ENCODE measurements at places on chromosomes 5 and 9. TPM values are rescaled to one million over a fixed set of nuclear protein-coding genes. Genes with fewer than 3 reads are reported as not detected.

The GPX3 gene
- 270 TPM for total RNA-seq

The ICE1 gene
- total RNA-seq, result 25.9 TPM

The SPINK7 gene
- not detected for total RNA-seq

The IRGM gene
- total RNA-seq, result 0.68 TPM

The FAM221B gene
- total RNA-seq, result 0.46 TPM

DNA sequence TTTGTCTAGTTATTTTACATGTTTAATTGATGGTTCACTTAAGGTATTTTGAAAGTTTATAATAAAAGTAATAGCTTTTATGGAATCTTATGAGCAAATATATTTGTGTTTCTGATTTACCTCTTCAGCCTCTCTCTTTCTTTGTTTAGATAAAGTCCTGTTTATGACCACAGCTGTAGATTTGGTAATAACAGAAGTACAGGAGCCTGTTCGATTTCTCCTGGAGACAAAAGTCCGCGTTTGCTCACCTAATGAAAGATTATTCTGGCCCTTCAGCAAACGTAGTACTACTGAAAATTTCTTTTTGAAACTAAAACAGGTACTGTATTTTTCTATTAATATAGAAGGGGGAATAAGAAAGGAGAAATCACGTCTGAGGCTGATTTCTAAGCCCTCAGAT, 35.0 kb upstream of the GPR21 start:
- no peak for DNase-seq

The WNT8A gene
- 1.1 TPM for total RNA-seq

The SPATA31D1 gene
- total RNA-seq, result 2.0 TPM

- DNase-seq, result no peak
Observed at GRCh38 chr9:130010151-130010988, 32.6 kb downstream of the FNBP1 start.

The DROSHA gene
- total RNA-seq, result 27.6 TPM

The ZDHHC11B gene
- total RNA-seq, result 3.0 TPM

DNA sequence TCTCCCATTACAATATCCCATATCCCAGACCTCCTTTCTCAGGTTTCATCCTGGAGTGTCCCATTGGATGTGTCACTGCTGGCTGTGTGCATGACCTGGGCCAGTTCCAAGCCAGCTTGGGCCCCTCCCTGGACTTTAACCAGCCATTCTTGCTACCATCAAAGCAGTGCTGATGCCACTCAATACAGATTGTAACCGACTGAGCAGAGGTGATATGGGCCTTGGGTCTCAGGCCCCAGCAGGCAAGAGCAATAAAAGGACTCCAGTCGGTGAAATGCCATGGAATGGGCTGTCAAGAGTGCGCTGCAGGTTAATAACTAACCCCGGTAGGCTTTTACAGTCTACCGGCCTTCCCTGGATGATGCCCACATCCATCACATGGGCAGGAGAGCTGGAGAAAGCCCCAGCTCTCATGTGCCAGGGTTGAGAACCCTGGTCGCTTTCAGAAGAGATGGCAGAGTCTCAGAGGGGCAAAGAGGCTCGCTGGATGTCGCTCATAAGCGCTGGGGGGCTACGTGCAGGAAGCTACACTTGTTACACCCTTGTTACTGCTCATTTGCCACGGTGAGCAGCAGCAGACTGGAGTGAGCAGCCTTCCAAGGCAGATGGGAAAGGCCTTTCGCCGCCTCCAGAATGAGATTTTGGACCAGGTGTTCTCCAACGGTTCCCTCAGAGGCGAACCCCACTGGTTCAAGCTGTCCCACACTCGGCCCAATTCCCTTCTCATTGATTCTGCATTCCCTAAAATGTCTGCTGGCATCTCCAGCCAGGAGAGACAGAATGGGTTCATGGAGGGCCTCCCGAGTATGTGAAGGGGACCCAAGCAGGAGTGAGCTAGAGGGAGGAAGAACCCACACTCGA, 13.2 kb downstream of the EPB41L4B start:
- no peak for DNase-seq

- DNase-seq, result no peak
Observed at GRCh38 chr5:170393235-170393634, 4.1 kb upstream of the KCNMB1 start.

GRCh38 chr9:88481933-88482332, 53.0 kb upstream of the NXNL2 start:
- no peak for DNase-seq

GRCh38 chr9:116959809-116960208, 272.7 kb downstream of the TRIM32 start:
- DNase-seq, result no peak

- no peak for DNase-seq
Observed at GRCh38 chr9:105118636-105119035, 125.8 kb upstream of the SLC44A1 start.

The SLC25A2 gene
- total RNA-seq, result 0.23 TPM

The SAPCD2 gene
- total RNA-seq, result 7.2 TPM

DNA sequence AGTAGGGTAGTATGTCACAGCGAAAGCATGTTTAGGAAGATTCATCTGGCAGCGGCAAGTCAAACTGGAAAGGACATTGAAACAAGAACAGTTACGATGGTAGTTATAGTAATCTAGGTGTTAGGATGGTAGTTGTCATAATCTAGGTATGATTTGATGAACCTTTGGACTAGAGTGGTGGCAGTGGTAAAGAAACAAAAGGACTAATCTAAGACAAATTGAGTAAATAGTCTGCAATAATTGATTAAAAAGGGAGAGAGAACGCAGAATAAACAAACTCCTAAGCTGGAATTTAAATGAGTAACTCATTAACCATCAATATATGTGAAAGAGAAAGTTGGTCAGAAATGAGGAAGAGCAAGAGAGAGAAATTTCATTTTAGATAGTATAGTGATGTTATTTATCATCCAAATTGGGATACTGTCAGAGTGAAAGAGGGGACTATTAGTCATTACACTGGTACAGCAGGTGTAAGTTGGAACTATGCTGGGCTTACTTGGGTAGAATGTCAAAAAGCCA, 56.8 kb downstream of the MTREX start:
- DNase-seq, result no peak

The IL4 gene
- not detected for total RNA-seq

DNA sequence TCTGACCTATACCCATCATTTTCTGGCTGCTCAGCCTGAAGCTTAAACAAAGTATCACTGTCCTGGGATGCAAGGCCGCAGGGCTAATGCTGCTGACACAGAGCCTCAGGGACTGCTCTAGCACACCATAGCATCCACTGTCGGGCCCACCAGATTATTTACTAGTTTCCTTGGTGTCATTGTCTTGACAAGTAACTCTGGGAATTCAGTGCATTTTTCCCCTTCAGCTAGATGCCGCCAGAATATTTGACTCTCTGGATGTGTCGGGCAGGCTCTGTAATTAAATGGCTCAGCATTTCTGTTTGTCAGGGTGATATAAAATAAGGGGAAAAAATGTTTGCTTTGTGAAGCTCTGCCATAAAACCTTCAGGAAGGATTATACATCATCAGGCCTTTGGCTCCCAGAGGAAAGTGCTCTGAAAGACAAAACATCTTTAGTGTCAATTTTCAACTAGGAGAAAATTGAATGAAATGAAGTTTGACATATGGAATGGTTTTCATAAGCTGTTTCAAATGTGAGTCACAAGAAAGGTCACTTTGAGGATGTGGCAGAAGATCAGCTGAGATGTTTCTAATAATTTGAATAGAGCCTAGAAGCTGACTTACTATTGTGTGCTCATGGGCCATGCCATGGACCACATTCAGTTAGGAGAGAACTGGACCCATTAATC, 350.1 kb downstream of the TMEM232 start:
- no peak for DNase-seq

DNA sequence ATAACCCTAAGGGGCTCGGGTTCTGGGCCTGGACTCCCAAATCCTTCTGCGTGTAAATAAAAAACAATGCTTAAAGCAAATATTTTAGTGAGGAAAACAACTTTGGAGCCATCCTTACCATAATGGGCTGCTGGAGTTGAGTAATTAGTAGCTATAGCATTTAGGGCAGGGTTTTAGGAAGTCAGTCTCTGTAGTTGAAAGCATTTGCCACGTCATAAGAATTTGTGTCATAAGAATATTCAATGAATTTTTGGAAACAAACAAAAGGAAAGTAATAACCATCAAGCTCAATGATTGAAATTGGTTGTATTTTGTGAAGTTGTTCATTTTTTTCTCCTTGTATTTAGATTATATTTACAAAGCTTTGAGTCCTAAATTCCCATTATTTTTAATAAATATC, 114.8 kb upstream of the ELL2 start:
- no peak for DNase-seq

The PPP3R2 gene
- not detected for total RNA-seq

GRCh38 chr5:159398936-159399335, 68.6 kb upstream of the IL12B start:
- no peak for DNase-seq

DNA sequence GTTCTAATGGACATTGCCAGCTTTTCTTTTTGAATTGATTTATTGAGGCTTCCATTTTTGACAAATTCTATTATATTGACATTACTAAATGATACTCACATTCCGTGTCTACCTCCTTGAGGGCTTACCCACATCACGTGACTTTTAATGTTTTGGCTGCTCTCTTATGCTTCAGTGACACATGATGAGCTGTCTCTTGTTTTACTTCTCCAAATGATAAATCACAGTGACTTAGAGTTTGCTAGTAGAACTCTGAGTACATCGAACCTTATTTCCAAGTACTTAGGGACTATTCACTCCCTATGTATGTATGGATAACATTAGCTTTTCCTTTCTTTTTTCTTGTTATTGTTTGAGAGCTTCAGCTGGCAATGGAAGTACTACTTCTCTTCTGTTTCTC, 169.8 kb upstream of the KCNN2 start:
- DNase-seq, result no peak

DNA sequence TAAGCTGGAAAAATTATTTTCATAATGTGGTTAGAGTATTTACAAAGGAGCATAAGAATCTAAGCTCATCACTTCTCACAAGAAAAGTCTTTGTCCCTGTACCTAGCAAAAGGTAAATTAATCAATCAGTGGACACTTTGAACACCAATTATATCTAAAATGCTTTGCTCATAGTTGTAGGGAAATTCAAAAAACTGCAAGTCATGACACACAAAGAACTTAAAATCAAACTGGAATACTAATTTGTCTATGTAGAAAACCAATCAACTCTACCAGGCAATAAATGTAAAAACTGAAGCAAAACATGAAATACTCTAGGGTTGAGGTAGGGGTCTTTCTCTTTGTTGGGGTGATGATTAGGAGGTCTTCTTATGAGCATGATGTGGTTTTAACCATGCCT, 135.5 kb downstream of the PRKACG start:
- DNase-seq, result no peak

The C6 gene
- total RNA-seq, result 3.5 TPM

DNA sequence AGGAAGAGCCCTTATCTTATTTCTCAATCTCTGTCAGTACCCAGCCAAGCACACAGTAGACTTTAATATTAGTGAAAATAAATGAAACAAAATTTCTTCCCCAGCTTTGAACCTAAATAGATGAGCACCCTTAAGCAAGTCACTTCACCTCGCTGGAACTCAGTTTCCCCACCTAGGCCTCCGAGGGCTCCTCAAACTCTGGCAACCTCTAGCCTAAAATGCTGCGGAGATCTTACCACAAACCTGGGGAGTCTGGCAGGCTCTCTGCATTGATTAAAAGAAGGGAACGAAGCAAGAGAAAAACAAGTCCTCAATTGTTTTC, 326 bp downstream of the RIGI start:
- no peak for DNase-seq
